ENCODE measurements at places on chromosomes 6 and 20. TPM values are rescaled to one million over a fixed set of nuclear protein-coding genes. Genes with fewer than 3 reads are reported as not detected.

DNA sequence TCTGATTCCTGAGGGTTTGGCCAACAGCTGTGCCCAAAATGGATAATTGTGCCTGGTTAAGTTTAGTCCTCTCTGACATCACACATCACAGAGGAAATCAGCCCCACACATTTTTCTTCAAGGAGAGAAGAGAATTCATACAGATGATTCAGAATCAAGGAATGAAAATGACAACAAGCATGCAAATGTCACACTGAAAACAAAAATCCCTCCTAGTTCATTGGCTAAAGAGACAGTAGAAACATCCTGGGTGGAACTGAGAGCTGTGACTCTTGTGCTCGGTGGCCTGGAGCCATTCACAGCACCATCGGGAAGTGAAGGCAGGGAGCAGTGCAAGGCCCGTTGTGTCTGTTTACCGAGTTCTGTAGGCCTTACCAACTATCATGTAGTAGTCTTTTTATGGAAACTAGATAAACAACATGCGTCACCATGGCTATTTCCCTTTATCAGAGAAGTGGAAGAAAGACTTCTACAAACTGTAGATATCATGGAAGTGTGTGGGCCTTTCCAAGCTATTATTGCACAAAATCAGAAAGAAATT is 81.7 kb upstream of the TENT5A start:
- H3K4me1 ChIP-seq = no peaks in the 10 kb centered on the region
- H3K4me3 ChIP-seq = no peak overlapping the region
- H3K27ac ChIP-seq = no peak overlapping the region
- no peaks in the 10 kb centered on the region for H3K27me3 ChIP-seq

- H3K27me3 ChIP-seq = no peaks in the 10 kb centered on the region
- DNase-seq = no peak
- H3K36me3 ChIP-seq = no peaks in the 10 kb centered on the region
- H3K4me3 ChIP-seq = no peak overlapping the region
- no peak overlapping the region for H3K27ac ChIP-seq
Measured at GRCh38 chr6:119132261-119132981, 54.0 kb upstream of the FAM184A start.

Gene B4GALT5
- 11.3 TPM for total RNA-seq

GRCh38 chr20:56513161-56514150 is 11.1 kb upstream of the FAM209A start:
- no peak for DNase-seq
- H3K27me3 ChIP-seq = no peaks in the 10 kb centered on the region
- H3K4me3 ChIP-seq = no peak overlapping the region

- no peaks in the 10 kb centered on the region for H3K36me3 ChIP-seq
- no peaks in the 10 kb centered on the region for H3K27me3 ChIP-seq
- no peak for DNase-seq
- H3K4me3 ChIP-seq = no peak overlapping the region
- H3K4me1 ChIP-seq = no peaks in the 10 kb centered on the region
Measured at GRCh38 chr6:70839286-70840266, 117.3 kb downstream of the B3GAT2 start.

Gene CTCFL
- total RNA-seq = not detected

Gene PLN
- total RNA-seq = 6.2 TPM

Gene FOXA2
- total RNA-seq = not detected

DNA sequence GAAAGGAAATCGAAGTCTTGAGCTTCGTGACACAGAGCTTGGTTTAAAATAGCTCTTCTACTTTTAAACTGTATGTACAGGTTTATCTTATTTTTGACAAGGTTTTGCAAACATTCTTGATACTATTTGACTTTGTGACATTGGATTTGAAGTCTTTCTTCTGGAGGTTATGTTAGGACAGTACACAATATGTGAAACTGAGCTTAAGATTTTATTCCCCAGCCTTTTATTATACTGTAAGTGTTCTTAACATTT is 95.2 kb upstream of the BTBD3 start:
- H3K4me3 ChIP-seq = no peak overlapping the region
- no peaks in the 10 kb centered on the region for H3K36me3 ChIP-seq
- H3K27ac ChIP-seq = no peak overlapping the region
- no peaks in the 10 kb centered on the region for H3K4me1 ChIP-seq
- no peaks in the 10 kb centered on the region for H3K27me3 ChIP-seq

Gene SLC17A2
- total RNA-seq = not detected

All from suprapubic skin (tissue), 4 donors.